ENCODE measurements at places on chromosomes 12 and 14. TPM values are rescaled to one million over a fixed set of nuclear protein-coding genes. Genes with fewer than 3 reads are reported as not detected.

PROX2 gene
- not detected for total RNA-seq

PYGL gene
- 53.8 TPM for total RNA-seq

COCH gene
- 25.8 TPM for total RNA-seq

SLCO1B1 gene
- total RNA-seq = 0.09 TPM

- no peaks in the 10 kb centered on the region for H3K4me1 ChIP-seq
- no peak for DNase-seq
- no peak overlapping the region for H3K4me3 ChIP-seq
- peaks cover 7% of the 10 kb centered on the region for H3K36me3 ChIP-seq
- no peak overlapping the region for H3K27ac ChIP-seq
Measured at GRCh38 chr12:52044292-52044983, 6.8 kb upstream of the NR4A1 start.

- H3K27me3 ChIP-seq = no peaks in the 10 kb centered on the region
- H3K4me3 ChIP-seq = no peak overlapping the region
- no peak for DNase-seq
- no peaks in the 10 kb centered on the region for H3K4me1 ChIP-seq
Measured at GRCh38 chr12:28209782-28210181, 19.5 kb downstream of the CCDC91 start.

- no peak overlapping the region for H3K4me3 ChIP-seq
- no peak overlapping the region for H3K27ac ChIP-seq
- H3K27me3 ChIP-seq = no peaks in the 10 kb centered on the region
- no peaks in the 10 kb centered on the region for H3K4me1 ChIP-seq
- peaks cover 9% of the 10 kb centered on the region for H3K36me3 ChIP-seq
- DNase-seq = no peak
Measured at GRCh38 chr14:68144051-68144681, 324.6 kb downstream of the RAD51B start.

- no peaks in the 10 kb centered on the region for H3K4me1 ChIP-seq
- no peak for DNase-seq
- no peaks in the 10 kb centered on the region for H3K27me3 ChIP-seq
- H3K36me3 ChIP-seq = no peaks in the 10 kb centered on the region
- H3K27ac ChIP-seq = no peak overlapping the region
Measured at GRCh38 chr12:63302269-63302940, 151.4 kb upstream of the AVPR1A start.

- no peaks in the 10 kb centered on the region for H3K36me3 ChIP-seq
- H3K4me1 ChIP-seq = no peaks in the 10 kb centered on the region
- no peak for DNase-seq
- H3K27me3 ChIP-seq = no peaks in the 10 kb centered on the region
- no peak overlapping the region for H3K4me3 ChIP-seq
Measured at GRCh38 chr14:92549105-92549858, 35.7 kb downstream of the RIN3 start.

Data from H9 (cell line).